ENCODE measurements at places on chromosomes 13 and 19.

GRCh38 chr13:99926014-99926731 lies 45.4 kb downstream of the ZIC5 start:
- DNase-seq = no peak

DNA sequence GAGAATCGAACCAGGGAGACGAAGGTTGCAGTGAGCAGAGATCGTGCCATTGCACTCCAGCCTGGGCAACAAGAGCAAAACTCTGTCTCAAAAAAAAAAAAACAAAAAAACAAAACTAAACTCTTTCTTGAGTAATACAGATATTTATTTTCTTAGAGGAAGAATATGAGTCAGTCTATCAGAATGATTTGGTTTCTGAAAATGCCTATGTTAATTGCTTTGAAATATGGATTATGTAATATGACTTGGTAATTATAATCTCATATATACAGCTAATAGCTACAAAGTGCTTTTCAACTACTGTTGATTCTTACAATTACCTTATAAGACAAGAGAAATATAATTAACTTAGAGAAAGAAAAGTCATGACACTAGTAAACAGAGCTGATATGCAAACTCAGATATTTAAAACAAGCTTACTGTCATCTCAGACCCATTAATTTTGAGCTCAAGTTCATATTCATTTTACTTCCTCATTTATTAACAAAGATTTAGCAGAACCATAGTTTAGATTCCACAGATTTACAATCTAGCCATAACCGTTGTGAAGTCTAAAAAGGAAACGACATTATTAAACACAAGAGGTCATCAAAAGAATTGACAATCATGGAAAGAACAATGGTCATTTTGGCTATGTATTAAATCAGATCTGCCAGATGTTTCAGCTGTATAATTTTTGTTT lies 88.0 kb downstream of the TBC1D4 start:
- no peak for DNase-seq

GRCh38 chr19:3807574-3808354 lies 21.6 kb upstream of the MATK start:
- DNase-seq = no peak

DNA sequence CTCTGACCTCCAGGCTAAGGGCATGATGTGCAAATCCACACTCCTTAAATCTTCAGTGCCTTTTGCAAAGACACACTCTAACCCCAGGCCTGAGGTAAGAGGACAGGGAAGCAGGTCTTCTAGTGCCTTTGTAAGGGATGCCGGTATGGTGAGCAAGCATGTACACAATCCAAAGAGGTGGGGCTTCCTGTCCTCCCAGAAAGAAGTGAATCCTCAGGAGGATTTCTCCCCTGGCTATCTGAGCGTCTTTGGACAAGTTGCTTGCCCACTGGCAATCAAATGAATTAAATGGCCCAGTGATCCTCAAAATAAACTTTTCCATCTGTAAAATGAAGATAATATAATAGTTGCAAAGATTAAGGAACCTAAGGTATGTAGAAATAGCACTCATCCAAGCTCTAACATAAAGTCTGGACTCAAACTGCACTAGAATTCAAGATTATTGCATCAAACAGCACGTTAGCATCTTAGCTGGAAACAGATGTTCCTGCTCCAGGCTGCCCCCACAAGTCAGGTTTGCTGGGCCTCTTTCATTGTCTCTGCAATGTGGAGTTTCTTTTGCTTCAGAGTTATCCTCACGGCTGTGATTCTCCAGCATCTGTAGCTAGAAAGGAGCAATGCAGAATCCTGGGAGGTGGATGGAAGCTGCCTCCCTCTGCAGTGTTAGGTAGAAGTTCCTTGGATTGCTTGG lies 249.6 kb downstream of the TSHZ3 start:
- no peak for DNase-seq

DNA sequence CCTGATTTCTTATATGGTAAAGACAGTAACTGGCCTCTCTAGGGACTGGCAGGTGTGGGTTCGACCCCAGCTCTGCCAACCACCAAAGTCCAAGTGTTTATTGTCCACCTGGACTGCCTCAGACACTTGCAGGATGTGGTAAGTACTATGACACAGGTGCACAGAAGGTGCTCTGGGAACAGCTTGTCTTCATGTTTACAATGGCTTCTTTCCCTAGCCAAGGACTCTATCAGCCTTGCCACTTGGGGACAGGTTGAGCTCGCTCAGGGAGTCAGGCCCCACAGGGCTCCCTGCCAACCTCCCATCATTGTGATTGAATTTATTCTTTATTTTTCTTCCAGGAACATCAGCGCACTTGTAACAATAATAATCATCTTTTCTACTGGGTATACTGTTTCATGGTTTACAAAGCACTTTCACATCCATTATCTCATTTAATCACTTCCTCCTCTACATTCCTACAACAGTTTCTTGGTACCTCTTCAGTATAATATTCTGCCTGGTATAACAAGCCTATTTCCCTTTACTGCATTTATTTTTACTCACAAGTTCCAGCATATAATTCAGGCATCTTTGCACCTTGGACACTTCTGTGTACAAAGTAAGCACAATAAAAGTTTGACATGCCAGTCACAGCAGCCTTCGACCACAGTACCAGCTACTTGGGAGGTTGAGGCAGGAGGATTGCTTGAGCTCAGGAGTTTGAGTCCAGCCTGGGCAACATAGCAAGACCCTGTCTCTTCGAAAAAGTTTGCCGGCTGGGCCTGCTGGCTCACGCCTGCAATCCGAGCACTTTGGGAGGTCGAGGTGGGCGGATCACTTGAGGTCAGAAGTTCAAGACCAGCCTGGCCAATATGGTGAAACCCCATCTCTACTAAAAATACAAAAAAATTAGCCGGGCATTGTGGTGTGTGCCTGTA lies 24.2 kb upstream of the GATAD2A start:
- no peak for DNase-seq

DNA sequence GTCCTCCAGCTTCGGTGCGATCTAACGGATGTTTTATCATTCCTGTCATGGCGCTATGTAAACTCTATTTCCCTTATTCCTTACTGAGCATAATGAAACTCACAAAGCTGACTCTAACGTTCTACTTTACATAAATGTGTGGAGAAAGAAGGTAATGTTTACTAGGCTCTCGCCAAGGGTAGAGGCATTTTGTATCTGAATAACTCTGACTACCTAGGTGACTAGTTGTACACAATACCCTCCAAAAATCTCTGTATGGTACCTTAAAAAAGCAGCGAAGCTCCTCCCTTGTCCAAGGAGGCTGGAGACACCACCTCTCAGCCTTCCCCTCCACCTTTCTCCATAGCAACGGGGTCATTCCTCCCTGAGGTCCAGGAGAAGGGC lies 316 bp upstream of the ZNF530 start:
- no peak for DNase-seq

- no peak for DNase-seq
These were observed 5.5 kb downstream of the SIN3B start for GRCh38 chr19:16834747-16835146.

DNA sequence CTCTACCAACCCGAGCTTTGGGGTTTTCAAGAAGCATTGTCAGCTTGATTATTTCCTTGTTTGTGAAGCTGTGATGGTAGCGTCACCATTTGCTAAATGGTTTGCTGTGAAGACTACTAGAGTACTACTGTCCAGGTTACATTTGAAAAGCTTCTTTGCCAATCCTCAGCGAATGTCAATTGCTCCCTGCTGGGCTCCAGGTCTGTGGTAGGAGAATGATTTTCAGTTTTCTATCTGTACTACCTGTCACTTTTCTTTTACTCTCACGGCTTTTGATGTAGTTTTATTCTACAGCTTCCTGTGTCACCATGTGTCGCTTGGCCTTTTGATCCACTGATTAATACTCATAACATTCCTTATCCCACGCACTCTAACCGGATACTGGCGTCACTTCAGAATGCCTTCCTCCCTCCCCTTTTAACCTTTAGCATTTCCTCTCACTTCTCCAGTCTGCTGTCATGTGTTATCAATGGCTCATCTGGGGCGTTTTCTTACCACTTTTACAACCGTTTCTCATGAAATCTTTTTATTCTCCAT lies 7.5 kb upstream of the GPR183 start:
- DNase-seq = peak; percentile 88

GRCh38 chr19:49652551-49653465 lies 10.8 kb downstream of the SCAF1 start:
- no peak for DNase-seq

GRCh38 chr19:13100841-13101589 lies 1.6 kb downstream of the LYL1 start:
- DNase-seq = no peak

- DNase-seq = no peak
These were observed 5.0 kb downstream of the PLEKHF1 start for GRCh38 chr19:29670255-29670654.

DNA sequence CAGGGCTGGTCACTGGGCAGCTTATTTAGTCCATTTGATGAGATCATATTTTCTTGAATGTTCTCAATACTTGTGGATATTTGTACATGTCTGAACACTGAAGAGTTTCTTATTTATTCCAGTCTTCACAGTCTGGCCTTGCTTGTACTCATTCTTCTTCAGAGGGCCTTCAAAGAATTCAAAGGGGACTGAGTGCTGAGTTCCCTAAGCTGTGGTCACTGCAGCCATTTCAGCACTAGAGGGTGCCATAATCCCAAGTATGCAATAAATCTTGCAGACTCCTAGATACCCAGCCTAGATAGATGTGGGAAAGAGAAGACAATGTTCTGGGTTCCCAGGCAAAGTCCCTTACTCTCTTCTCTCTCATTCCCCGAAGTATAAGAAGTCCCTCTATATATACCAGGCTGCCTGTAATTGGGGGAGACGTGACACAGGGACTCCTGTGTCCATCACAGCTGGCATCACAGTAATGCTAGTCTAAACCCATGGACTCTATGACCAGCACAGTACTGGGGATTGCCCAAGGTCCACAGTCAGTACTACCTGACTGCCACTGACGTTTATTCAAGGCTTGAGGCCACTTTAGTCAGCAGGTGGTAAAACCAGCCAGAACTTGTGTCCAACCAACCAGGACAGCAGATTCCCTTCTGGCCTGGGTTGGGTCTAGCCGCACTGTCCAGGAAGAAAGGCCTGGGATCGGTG lies 8.9 kb upstream of the VN1R1 start:
- peak; percentile 40 for DNase-seq

- DNase-seq = no peak
These were observed 142.5 kb upstream of the ZNF536 start for GRCh38 chr19:30229525-30230174.

DNA sequence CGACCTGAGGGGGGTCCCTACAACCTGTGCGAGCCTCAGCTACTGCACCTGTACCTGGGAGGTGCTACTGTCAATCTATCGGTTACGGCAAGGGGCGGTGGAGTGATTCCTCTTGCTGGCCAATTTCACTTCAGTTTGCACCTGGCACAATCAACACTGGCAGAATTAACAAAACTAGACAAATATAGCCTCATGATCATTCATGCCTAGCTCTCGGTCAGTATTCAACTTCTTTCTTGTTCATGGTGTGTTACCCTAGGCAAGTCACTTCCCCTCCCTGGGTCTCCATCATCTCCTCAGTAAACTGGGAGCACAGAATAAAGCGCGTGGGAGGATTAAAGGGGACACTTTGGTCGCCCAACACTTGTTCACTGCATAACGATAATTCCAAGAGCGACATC lies 618 bp downstream of the HAUS8 start:
- no peak for DNase-seq

GRCh38 chr13:106846571-106847448 lies 278.9 kb upstream of the ARGLU1 start:
- no peak for DNase-seq
